ENCODE measurements at places on chromosomes 13 and 19.

- no peak for DNase-seq
These were observed 2.6 kb downstream of the VMAC start for GRCh38 chr19:5907241-5907640.

DNA sequence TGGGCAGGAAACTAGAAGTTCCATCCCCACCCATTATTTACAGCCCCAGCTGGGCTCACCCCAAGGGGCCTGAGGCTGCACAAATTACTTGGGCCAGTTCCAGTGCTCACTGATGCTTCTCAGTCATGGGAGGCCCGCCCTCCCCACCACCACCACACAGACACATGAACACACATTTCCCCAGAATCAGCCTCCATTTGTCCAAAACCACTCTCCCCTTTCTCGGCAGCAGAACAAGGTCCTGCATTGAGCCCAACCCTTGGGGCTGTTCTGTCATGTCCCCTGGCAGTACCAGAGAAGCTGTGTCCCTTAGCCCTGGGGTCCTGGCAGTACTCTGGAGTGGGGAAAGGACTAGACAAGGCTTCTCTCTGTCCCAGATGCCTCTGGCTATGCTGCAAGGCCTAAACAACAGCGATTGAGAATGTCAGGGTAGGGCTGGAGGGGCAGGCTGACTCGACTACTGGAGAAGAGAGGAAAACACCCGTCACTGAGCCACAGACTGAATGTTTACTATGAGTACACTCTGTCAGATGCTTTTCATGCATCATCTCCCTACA lies 21.8 kb downstream of the SAMD4B start:
- peak; percentile 52 for DNase-seq

DNA sequence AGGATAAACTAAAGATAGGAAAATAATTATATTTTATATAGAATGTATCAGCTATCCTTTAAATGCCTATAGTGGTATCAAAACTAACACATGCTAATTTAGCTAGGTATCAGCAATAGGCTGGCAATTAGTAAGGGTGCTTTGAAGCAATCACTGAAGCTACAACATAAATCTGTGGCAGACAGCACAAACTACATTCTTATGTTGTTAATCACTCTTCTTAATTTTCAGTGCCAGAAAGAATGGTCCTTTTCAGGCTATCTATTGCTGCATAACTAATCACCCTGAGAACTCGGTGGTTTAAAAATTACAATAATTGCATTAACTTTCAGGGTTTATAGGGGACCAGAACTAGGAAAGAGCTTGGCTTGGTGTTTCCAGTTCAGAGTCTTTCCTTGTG lies 963.1 kb downstream of the EFNB2 start:
- DNase-seq, result no peak

DNA sequence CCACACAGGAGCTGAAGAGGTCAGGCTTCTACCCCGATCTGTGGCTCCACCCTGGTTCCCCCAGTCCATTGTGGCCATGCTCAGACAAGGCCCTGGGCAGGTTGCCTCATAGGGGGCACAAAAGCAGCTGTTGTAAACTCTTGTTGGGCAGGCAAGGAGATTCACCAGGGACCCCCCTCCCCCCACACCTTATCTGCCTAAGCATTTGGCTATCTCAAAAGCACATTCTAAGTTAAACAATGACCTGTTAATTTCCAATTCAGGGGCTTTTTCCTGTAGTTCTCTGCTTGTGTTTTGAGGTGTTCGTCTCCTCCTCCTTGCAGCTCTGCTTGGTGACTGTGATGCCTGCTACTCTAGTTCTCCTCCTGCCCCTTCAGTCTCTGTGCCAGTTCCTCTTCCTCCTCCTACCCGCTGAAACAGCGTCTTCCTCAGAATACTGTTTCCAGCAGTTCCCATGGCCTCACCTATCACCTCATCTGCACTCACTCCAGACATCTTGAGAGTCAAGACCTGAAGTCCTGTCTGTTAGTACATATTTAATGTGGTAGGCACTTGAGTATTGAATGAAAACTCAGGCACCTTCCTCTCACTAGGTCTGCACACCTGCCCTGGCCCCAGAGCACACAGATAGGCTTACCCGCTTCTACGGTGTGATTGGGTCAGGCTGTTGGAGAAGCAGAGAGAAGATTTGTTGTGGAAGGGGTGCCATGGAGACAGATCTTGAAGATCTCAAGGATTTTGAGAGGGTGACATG lies 31.7 kb downstream of the SPATA13 start:
- no peak for DNase-seq

DNA sequence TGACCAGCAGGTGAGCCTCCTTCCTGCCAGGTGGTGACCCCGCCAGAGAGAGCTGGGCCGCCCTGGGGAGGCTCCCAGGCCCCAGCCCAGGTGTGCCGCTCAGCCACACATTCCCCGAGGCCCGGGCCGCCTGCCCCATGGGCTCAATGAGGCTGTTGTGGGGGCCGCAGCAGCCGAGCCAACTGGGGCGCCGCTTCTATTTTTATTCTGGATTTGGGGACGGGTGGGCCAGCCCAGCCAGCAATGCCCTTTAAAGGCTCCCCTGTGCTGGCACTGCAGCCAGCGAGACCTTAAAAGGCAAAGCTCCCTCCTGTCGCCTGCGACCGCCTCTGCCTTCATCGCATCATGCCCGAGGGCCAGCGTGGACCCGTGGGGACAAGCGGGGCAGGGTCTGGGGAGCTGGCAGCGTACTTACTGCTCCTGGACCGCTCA lies 17.7 kb upstream of the CRTC1 start:
- no peak for DNase-seq

DNA sequence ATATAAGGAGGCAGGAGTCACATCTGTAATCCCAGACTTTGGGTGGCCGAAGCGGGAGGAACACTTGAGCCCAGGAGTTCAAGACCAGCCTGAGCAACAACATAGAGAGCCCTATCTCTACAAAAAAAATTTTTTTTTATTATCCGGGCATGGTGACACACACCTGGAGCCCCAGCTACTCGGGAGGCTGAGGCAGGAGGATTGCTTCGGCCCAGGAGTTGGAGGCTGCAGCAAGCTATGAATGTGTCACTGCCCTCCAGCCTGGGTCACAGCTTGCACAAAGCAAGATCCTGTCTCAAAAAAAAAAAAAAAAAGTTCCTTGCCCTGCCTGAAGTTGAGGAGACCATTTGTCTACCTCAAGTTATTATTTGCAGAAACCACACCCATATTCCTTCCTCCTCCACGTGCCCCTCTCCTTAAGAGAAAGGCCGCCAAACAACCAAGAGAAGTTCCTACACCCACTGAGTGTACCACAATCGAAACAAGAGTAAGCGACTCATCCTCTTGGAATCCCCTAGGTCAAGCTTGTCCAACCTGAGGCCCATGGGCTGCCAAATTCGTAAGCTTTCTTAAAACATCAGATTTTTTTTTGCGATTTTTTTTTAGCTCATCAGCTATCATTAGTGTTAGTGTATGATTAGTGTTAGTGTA lies 2.2 kb downstream of the ABCC4 start:
- peak; percentile 48 for DNase-seq

DNA sequence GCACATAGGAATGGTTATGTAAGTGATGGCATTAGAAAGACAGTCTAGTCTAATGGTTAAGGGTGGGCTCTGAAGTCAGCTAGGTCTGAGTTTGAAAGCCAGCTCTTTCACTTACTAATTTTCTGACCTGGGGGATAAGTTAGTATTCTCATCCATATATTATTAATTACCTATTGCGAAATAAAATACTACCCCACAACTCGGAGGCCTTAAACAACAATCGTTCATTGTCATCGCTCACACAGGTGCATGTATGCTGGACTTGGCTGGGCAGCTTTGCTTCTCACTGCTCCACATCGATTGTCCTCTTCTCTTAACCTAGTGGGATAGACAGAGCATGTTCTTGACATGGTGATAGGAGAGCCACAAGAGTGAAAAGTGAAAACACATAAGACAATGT lies 54.7 kb downstream of the TNFSF11 start:
- no peak for DNase-seq

DNA sequence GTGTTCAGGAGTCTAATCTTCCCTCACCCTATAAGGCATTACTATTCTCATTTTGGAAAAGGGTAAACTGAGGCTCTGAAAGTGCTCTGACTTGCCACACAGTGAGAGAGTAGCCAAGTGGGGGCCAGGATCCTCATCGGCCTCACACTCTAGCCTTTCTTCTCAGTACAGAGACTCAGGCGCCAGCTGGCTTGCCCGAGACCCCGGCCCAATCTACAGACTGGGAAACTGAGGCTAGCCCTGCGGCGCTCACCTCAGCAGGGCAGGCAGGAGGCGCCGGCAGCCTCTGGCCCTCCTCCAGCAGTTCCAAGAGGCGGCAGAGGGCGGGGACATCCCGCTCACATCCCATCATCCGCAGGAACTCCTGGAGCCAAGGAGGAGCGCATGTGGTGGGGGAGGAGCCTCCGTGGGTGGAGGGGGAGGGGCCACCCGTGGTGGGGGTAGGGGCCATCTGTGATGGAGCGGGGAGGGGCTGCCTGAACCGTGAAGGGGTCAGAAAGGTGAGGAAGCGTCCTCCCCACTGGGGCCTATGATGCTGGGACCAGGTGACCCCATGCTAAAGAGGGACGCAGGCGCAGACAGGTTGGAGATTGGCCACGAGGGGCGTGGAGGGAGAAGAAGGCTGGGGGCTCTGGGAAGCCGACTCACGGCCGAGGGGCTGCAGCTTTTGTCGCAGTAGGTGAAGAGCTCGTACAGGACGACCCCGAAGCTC lies 8.7 kb upstream of the INSL3 start:
- no peak for DNase-seq

GRCh38 chr13:96696389-96696900 lies 297.8 kb downstream of the OXGR1 start:
- no peak for DNase-seq

DNA sequence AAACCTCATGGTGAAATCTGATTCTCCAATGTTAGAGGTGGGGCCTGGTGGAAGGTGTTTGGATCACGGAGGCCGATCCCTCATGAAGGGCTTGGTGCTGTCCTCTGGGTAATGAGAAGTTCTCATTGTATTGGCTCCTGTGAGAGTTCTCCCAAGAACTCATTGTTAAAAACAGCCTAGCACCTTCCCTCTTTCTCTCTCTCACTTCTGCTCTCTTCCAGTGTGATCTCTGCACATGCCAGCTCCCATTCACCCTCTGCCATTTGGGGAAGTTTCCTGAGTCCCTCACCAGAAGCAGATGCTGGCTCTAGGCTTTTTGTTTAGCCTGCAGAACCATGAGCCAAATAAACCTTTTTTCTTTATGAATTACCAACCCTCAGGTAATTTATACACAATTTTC lies 3.1 kb upstream of the SUCLA2 start:
- no peak for DNase-seq

DNA sequence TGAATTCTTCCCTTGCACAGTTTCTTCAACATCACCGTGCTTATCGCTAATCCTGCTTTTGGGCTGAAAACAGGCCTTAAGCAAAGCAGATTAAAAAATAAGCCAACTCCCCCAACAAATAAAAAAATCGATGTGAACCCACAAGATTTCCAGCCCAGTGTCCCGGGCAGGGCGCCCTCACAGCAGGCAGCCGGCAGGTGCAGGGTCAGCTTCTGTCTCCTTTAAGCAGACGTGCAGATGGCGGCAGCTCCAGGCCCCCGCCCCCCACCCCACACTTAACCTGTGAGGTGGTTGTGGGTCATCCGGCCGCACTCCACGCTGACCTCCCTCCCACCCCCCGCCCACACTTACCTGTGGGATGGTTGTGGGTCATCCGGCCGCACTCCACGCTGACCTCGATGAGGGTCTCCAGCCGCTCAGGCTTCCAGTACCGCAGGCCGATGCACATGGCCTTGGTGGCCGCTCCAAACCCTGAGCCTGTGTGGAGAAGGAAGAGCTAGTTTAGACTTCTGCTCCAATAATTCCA lies 19.8 kb downstream of the ADPRHL1 start:
- no peak for DNase-seq

DNA sequence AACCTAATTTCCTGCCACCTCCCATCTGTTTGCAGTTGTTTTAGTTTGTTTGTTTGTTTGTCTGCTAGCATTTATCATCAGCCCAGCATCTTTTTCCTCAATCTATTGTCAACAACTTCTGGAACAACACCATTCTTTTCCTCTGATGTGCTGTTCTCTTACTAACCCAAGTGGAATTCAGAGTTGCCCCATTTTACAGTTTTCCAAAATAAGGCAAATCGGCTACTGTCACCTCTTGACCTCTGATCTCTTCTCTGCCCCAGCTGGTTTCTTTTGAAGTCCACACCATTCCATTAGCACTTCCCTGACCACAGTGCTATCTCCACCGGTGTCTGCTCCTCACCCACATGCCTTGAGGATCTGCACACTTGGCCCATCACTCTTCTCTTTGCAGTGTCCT lies 102.4 kb downstream of the EFNB2 start:
- DNase-seq, result no peak

GRCh38 chr19:2385053-2385721 lies 25.1 kb downstream of the TMPRSS9 start:
- DNase-seq, result no peak

DNA sequence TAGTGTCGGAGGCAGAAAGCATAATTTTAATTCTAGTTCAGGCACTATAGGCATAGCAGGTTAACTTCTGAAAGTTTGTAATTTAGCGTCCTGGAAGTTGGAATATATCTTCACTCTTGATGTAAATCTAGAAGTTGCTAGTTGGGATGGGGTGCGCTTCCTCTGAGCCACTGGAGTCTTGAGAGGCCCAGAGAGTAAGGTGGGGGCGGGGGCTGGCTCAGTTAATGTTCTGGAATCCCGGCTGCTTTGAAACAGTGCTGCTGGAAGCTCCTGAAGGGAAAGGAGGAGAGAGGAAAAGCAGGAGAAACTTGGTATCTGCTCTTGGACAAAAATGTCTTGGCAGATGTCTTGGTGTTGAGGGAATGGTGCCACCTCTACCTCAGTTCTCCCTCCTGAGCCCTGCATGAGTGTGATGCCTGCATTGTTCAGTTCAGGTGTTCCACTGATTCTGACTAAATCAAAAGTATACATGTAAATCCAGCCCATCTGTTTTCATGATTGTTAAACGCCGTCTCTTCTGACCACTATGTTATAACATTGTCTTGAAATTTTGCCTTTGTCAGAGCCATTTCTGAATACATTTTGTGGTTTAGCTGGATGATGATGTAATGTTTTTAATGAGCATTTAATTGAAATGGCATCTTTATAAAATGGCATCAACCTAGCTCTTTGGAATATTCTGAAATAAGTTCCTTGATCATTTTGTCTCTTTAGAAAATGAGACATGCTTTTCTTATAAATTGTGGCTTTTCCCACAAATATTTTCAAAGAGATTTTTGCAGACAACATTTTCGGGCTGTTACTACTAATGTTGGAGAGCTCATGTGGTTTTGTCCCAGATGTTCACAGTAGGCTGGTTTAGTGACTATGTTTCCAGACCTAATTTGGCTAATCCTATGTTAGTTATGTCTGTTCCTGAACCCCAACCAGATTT lies 202.7 kb downstream of the SHISA2 start:
- no peak for DNase-seq

Measured in hematopoietic multipotent progenitor cell treated with erythropoietin and hydrocortisone succinate and interleukin-3 and kit ligand, for 17 days (in vitro differentiated cells).